Bone marrow (tissue), 2 donors: ENCODE measurements at places on chromosomes 5 and 9.

- DNase-seq = no peak
Observed at GRCh38 chr9:81083854-81084512, 605.4 kb downstream of the TLE1 start.

DNA sequence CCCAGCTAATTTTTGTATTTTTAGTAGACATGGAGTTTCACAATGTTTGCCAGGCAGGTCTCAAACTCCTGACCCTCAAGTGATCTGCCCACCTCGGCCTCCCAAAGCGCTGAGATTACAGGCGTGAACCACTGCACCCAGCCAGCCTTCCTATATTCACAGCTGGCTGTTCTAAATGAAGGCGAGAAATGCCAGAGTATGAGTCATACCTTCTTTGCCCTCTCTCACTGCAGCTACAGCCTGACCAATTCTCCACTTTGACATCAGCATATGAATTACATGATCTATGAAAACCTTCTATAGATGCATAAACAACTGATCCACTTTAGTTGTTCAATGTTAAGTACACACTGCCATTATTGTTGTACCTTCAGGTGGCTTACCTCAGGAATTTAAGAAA, 14.5 kb downstream of the APTX start:
- DNase-seq = no peak

GRCh38 chr5:674630-675011, 18.5 kb downstream of the TPPP start:
- no peak for DNase-seq

- DNase-seq = no peak
Observed at GRCh38 chr9:11235061-11235460, 622.3 kb upstream of the PTPRD start.

GRCh38 chr5:53170746-53171349, 61.3 kb upstream of the MOCS2 start:
- no peak for DNase-seq

DNA sequence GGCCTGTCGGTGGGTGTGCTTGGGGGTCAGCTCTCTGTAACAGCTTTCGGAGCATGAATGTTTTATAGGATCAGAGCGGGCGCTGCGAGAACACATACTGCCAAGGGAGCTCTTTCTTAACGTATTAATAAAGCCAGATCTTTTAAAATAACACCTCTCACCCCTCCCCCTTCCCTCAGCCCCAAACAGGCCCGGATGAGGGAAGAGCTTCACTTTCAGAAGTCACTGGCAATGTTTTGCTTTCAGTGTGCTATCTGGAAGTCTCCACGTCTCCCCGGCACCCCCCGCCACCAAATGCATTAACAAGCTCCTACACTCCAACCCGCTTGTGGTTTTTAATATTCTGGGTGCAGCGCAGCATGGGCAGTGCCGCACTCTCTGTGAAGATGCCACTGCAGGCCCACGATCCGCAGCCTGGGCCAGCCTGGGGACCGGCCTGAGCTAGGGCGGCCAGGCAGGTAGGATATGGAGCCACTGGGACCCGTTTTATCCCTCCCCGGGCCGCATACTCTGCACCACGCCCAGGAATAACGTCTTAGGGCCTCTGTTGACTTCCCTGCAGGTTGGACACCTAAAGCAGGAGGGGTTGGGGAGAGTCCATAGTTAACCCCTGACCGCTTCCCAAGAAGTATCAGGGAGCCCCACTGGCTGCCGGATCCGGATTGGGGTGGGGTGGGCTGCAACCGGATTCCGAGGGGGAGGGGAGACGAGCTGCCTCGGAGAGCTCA, 12.6 kb downstream of the NR2F1 start:
- DNase-seq = no peak

DNA sequence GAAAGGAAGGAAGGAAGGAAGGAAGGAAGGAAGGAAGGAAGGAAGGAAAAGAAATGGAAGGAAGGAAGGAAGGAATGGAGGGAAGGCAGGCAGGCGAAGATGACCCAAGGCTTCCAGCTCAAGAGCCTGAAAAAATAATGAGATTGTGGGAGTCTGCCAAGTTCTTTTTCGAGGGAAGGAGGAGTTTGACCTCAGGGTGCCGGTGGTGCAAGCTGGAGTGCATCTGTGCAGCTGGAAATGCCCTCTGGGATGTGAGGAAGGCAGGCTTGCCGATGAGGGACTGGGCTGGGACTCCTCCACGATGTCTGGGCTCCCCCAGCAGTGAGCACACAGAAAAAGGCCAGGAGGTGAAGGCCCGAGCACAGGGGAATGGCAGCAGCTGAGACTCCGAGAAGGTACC, 154.9 kb upstream of the DAPK1 start:
- no peak for DNase-seq

DNA sequence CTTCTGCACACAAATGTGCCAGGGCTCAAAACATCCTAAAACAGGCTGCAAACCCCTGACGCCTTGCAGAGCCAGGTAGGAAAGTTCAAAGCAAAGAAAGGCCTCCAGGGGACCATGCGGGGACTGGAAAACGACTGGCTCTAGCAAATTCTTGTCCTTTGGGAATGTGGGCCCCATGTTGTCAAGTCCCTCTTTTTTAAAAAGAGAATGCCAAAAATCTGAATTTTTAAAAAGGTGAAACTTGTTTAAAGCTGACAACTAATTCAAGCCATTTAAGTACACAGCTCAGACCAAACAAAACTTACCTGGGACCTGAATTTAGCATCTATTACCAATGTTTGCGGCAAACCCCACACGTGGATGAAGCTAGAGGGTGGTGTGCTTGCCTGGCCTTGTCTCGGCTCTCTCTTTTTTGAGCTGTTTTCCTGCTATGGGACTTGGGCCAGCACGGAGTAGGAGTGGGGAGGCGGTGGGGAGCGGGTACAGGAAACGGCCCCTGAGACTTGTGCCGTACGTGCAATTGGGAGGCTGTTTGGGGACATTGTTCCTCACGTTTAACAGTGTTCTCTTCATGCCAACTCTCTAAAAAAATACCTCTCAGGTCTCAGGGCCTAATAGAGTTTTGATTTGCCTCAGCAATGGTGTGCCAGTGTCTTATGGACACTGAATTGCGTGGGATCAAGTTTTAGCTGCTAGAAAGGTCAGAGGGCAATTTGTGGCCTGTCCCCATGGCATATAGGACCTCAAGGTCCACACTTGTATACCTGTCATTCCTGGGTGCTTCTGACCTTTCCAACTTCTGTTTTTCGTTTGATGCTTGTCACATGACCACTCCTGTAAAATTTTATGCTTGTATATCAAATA, 15.1 kb upstream of the PHF19 start:
- no peak for DNase-seq

- DNase-seq = no peak
Observed at GRCh38 chr5:142819825-142820224, 49.6 kb downstream of the ARHGAP26 start.
